ENCODE measurements at places on chromosomes 12 and 14. TPM values are rescaled to one million over a fixed set of nuclear protein-coding genes. Genes with fewer than 3 reads are reported as not detected.

RNASE7 gene
- not detected for total RNA-seq

LRP1-AS gene
- not detected for total RNA-seq

ARHGAP9 gene
- total RNA-seq = 8.9 TPM

MGP gene
- total RNA-seq = 660 TPM

ADCY6 gene
- 75.0 TPM for total RNA-seq

- no peak for DNase-seq
Observed at GRCh38 chr14:76846331-76847047, 20.3 kb downstream of the LRRC74A start.

- no peak for DNase-seq
Observed at GRCh38 chr14:58636129-58636528, 1.6 kb upstream of the DACT1 start.

DNA sequence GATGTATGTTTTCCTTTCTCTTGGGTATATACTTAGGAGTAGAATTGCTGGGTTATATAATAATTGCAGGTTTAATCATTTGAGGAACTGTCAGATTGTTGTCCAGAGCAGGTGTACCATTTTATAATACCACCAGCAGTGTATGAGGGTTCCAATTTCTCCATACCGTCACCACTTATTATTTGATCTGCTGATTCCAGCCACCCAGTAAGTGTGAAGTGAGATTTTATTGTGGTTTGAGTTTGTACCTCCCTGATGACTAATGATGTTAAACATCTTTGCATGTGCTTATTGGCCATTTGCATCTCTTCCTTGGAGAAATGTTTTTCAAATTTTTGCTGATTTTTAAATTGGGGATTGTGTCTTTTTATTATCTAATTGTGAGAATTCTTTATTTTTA, 15.1 kb downstream of the NCKAP5L start:
- DNase-seq = no peak

GRCh38 chr14:55353686-55354467, 57.8 kb downstream of the ATG14 start:
- DNase-seq = no peak

DNA sequence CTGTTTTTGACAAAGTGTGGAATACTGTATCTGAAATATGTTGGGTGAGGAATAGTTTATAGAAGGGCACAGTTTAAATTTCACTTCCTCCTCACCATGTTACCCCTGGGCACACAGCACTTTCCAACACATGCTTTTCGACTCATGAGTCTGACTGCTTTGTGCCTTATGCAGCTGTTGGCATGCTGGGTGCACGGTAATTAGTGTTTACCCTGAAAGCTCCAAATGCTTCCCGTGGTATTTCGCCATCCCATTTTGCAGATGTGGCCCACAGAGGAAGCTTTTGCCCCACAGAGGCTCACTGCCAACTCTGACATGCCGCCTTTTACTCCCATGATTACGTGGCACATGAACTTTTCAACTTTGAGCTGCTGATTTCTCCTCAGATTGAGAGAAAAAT, 168.6 kb downstream of the PRKCH start:
- DNase-seq = peak; percentile 61

DNA sequence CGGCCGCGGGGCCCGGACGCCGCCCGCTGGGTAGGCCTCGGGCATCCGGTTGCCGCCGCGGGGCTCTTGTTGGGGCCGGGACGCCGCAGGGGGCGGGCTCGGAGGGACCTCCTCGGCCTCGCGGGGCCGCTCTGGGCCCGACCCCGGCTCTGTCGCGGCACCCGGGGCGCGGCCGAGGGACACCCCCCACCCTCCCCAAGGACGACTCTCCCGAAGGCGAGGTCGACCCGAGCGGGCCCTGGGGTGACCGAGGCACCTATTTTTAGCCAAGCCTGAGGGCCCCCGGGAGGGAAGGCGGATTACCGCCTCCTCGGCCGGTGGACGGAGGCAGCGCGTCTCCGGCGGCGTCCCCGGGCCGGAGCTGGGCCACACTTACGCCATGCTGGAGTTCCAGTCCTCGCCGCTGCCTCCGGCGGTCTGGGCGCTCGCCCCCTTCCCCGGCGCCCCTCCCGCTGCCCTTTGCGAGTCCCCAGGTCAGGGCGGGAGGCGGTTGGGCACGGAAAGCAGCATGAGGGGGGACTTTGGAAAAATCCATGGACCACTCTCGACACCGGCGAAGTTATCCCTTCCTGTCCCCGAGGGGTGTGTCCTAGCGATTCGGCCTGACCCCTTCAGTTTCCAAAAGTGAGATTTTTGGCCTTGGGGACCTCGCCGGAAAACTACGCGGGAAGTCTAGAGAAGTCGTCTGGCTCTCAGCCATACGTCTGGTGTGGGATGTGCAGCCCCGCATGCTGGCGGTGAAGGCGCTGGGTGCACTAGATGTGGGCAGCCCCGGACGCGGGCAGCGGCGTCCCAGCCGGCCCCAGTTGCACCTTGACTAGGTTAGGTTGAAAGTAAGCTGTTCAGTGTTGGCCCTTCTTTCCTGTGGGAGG, 699 bp downstream of the KTN1 start:
- DNase-seq = peak; percentile 54

DNA sequence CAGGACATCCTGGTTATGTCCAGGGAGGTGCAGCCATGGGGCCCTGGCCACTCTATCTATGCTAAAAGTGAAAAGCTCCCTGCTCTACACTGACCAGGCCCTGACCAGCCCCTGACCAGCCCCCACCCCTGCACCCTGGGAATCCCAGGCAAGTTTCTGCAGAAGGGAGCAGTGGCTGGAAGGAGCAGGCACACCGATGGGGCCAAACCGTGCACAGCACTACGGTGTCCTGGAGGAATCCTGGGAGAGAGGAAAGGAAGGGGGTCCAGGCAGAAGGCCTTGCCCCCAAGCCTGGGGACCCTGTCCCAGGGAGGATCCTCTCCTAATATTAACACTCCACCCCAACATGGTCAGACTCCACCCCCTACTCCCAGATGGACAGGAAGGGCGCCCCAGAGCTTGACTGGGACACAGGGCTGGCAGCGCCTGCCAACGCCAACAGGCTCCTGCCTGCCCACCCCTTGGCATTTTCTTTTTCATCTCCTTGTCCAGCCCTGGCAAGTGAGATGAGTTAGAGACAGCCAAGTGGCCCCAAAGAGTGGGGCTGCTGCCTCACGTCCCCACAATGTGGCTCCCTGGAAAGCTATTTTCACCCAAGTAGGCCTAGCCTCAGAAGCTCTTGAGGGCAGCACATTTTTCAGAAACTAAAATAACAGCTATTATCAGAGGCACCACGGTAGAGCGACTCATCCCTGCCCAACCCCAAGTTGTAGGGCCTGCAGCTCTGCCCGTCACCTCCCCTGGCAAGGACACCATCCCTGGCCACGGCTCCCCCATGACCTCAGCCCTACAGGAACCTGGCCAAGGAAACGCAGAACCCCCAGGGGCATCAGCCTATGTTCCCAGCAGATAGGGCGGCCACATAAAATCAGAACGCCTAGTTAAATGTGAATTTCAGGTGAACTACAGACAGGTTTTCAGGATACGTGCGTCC, 82.6 kb downstream of the SCARB1 start:
- peak; percentile 62 for DNase-seq

DNA sequence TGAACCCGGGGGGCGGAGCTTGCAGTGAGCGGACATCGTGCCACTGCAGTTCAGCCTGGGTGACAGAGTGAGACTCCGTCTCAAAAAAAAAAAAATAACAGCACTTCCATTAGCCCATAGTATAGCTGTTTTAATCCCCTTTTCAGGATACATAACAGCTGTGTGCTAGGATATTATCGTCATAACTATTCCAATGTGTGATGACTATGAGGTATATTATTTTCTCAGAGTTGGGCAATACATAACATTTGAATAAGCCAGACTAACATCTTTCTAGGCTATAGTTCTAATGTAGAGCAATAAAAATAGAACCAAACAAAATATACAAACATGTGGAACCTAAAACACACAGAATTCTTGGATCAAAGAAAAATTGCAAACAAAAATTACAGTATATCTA, 57.1 kb downstream of the MARK3 start:
- no peak for DNase-seq

GRCh38 chr12:57772429-57773322, at the start of gene EEF1AKMT3:
EEF1AKMT3 (plus strand) TSS chr12:57772614; CDS start chr12:57772725, 111 bp downstream.
- DNase-seq = peak; percentile 87

DNA sequence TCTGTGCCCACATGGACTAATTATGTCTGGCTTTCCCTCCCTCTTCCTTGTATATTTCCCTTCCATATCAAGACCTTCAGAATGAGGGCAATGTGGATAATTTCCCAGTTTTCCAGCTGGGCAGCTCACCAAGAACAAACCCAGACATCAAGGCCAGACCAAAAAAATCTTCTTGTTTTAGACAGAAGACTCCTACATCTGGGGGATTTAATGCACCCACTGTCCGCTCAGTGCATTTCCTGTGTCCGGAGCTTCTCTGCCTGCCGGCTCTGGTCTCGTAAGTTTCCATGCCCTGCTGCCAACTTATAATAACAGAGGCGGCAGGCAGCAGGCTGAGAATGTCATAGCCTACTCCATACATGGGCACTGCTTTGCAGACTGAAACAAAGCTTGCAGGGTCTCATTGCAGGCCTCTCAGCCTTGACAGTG, 207.2 kb upstream of the BCL2L14 start:
- peak; percentile 72 for DNase-seq

- DNase-seq = no peak
Observed at GRCh38 chr12:107364875-107365518, 271.6 kb upstream of the CRY1 start.

GRCh38 chr12:42759622-42760273, 170.2 kb upstream of the PRICKLE1 start:
- peak; percentile 88 for DNase-seq

GRCh38 chr12:43402436-43402835, 149.6 kb downstream of the ADAMTS20 start:
- no peak for DNase-seq
